ENCODE measurements at places on chromosomes 6 and 20.
A peak's percentile ranks its signal among the peaks of the same experiment; 100 is the strongest.

DNA sequence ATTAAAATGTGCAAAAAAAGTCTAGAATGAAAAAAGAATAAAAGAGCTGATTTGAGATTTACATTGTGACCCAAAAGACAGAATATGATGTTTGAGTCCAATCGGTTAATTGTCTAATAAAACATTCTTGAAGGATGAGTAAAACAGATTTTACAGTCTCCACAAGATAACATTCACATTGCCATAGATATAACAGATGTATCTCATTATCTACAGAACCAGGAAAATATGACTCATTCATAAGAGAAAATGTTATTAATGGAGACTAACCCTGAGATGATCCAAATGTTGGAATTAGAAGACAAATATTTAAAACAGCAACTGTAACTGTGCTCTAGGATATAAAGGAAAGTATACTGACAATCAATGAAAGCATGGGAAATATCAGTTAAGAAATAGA, 141.7 kb downstream of the RFX6 start:
- DNase-seq, result no peak

GRCh38 chr6:11771473-11772048, 7.0 kb downstream of the ADTRP start:
- DNase-seq, result no peak

- no peak for DNase-seq
Measured at GRCh38 chr6:21264288-21265033, 329.1 kb upstream of the SOX4 start.

- DNase-seq, result no peak
Measured at GRCh38 chr20:41398408-41398807, 31.8 kb upstream of the EMILIN3 start.

DNA sequence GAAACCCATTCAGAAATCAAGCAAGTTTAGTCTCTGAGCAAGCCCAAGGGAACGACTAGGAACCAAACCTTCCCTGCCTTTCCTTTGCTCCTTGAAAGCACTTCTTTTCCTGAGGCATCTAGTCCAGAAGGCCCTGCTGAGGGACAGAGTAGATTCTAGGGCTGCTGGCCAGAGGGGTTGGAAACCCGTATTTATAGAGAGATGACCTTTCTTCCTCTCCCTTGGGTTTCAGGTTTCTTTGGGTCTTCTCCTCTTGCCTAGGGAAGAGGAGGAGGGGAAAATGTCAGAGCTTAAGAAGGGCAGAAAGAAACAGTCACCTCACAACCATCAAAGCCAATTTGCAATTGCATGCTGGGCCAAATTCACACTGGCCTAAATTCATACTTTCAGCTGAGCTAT, 5.8 kb downstream of the APOBEC2 start:
- no peak for DNase-seq

GRCh38 chr6:47042275-47042791, at the start of gene ADGRF1:
Gene ADGRF1 (minus strand): TSS chr6:47042332. CDS start chr6:47029061, 13,271 bp downstream.
- DNase-seq, result no peak

DNA sequence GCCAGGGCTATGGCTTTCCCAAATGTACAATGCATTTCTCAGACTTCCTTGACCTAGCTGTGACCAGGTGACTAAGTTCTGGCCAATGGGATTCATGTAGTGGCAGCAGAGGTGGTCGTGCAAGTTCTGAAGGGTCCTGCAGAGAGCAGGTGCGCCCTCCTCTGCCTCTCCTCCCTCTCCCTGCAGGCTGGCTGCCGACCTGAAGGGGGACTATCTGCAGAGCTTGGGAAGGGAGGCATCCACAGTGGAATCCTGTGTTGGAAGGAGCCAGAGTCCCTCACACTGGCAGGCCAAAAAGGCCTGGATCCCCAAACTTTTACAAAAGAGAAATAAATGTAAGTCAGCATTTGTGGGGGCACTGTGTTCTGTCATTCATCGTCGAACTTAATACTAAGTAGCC, 66.6 kb downstream of the CDH26 start:
- DNase-seq, result no peak

- no peak for DNase-seq
Measured at GRCh38 chr20:7903429-7903828, 36.8 kb downstream of the HAO1 start.

GRCh38 chr20:11581271-11581670, 336.4 kb upstream of the BTBD3 start:
- no peak for DNase-seq

- peak; percentile 27 for DNase-seq
Measured at GRCh38 chr6:138278326-138278725, 60.0 kb upstream of the PBOV1 start.

GRCh38 chr6:17012421-17013225, 89.2 kb upstream of the STMND1 start:
- DNase-seq, result peak; percentile 51

GRCh38 chr20:57772349-57772964, 62.6 kb upstream of the PMEPA1 start:
- DNase-seq, result no peak
